ENCODE measurements at places on chromosomes 1 and 21.

- DNase-seq = no peak
Measured at GRCh38 chr21:31347435-31348032, 3.5 kb upstream of the TIAM1 start.

DNA sequence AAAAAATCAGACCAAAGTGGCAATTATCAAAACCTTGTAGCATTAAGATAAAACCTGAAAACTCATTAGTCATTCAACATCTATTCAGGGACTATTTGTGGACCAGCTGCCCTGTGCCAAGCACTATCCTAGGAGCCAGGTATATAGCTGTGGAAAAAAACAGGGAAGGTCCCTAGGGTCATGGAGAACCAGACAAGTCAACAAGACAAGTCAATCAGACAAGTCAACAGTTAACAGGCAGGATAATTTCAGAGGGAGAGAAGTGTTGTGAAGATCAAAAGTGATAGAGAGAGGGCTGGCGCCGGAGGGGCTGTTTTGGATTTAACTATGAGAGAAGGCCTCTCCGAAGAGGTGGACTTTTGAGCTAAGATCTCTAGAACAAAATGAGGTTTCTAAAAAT, 3.3 kb upstream of the ATP1A4 start:
- no peak for DNase-seq

- DNase-seq = no peak
Measured at GRCh38 chr1:9069326-9070100, at the start of gene SLC2A5. TSS of gene SLC2A5 (minus strand) at chr1:9069635. CDS start at chr1:9069536, 99 bp downstream.

DNA sequence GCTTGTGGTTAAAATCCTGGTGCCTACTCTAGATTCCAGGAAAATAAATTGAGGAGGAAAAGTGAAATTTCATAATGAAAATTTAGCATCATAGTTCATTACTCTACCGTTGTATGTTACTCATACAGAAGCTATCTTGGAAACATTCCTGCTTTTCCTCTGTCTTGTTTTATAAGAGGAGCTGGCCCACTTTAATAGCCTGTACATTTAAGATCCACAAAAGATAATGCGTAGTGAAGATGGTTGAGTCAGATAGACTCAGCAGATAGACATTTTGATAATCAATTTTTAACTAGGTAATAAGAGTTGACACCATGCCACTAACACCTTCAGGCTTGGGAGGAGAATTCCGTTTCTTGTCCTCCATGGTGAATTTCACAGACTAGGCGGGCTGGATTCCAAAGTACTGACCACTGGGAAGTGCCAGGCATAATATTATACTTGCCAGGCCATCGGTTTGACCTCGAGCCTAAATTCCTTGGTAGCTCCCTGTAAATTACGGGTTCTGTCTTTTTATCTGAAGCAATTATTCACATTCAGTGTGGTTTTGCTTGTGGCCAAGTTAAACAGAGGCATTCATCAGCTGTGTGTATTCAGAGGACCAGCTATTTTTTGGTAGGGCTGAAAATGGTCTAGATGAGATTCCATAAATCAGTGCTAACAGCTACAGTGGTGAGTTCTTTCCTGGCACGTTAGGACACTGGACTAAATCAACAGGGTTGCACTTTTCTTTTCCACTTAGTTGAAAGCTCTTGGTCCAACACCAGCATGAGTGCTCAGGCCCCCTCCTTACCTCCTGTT, 111.9 kb upstream of the KAZN start:
- peak; percentile 98 for DNase-seq

- no peak for DNase-seq
Measured at GRCh38 chr1:18085387-18086074, 22.1 kb upstream of the IGSF21 start.

- DNase-seq = no peak
Measured at GRCh38 chr1:225441314-225442122, 13.7 kb upstream of the LBR start.

DNA sequence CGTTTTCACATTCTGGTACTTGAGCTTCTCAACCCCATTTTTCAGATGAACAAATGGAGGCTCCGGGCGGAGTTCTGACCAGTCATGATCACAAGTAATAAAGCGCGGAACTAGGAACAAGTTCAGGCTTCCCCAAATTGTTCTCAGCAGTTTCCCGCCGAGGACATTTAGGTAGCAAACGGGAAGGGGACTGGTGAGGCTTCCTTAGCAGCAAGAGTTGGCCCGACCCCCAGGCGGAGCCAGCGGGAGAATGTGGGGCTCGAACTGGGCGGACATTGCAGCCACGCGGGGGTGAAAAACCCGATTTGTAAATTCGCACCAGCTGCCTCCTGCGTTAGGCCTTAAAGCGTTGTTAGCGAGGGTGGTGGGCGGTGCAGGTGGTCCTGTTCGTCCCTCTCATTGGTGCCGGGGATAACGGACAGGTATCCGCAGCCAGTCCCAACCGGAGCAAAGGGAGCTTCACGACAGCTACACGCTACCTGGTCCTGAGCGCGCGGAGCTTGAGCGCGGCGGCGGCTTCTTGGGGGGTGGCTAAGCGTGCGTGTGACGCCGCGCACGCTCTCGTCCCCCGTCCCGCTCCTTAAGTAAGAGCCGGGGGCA, 15.3 kb downstream of the SEMA6C start:
- DNase-seq = no peak

GRCh38 chr1:231903586-231904081, 277.0 kb downstream of the DISC1 start:
- no peak for DNase-seq

DNA sequence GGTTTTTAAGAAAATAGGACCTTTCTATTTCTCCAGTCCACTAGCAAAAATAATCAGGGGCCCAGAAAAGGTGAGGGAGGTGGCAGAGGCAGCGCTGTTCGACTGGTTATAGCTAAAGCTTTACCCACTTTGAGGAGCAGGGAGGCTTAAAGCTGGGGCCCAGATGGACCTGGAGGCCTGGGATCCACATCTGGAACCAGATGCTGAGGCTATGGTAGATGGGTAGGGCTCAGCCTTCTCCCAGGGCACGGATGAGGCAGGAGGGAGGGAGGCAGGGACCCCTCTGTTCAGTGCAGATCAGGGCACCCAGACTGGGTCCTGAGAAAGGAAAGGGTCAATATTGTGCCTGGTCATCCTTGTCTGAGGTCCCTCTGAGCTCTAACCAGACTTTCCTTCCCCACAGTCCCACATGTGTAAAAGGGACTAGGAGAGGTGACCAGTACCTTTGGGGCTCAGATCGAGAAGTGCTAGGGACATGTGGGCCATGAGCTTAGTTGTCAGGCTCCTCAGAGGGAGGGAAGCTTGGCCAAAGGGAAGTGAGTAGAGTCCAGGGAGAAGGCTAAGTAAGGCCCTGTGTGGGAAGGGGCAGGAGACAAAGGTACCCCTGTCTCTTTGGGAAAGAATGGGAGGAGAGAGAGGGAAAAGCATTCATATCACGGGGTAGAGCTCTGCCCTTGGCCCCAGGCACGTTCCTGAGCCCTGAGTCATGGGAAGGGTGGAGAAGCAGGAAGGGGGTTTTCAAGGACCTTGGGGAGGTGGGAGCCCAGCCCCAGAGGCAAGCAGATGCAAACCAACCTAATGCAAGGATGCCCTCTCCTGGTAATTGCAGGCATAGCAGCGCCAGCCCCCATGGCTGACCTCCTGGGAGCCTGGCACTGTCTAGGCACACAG, 15.4 kb downstream of the LMNA start:
- DNase-seq = peak; percentile 88

All from HS-27A (cell line).